RCC 7860 (cell line): ENCODE measurements at places on chromosomes 16 and 17.

DNA sequence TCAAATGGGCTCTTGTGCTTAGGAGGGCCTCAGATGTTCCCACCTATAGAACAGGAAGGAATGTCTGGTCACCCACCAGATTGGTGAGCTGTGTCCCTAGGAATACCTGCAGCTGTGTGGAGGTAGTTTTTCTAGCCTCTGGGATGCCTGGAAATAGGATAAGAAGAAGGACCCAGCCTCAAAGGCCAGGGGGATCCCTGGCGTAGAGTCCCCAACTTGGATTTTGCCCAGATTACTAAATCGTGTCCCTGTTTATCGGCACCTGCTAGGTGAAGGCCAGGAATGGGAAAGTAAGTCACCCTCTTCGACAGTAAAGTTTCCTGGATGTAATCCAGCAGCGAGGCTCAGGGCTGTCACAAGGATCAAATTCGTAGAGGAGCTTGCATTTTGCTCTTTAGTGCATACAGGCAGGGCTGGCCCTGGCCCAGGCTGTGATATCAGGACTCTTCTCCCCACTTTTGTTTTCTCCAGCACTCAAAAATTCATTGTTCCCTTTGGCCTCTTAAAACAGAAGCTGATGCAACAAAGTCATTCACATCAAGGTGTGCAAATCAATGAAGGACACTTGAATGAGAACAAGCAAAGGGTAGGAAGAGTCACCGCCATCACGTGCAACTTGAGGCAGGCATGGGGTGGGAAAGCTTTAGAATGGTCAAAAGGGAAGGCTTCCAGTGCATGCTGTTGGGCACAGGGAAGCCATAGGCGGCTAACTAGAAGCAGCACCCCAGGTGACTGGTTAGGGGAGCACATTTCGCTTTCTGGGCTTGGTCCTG lies 7.5 kb downstream of the SLC13A2 start:
- no peak for DNase-seq

DNA sequence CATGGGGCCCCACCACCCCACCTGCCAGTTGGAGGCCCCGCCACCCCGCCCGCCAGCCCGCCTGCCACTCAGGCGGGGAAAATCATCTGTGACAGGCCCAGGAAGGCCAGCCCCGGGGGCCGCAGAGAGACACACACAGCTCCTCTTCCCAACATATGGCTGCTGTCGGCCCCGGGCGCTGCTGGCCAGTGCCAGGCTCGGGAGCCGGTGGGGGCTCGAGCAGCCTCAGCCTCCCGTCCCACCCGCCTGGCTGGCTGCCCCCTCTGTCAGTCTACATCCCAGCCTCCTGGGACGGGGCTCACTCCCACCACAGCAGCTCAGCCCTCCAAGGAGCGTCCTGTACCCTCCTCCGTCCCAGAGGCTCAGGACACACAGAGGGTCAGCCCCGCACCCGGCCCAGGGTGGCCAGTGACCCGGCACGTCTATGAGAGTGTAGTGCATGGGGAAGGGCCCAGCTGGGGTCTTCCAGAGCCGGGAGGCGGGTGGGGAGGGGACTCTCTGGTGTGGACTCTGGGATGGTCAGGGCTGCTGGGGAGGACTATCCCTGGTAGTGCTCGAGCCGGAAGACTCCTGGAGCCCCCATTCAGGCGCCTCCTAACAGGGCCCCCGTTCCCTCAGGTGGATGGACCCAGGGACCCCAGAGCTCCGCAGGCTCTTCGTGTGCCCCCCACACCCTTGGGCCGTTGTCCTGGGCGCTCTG lies 3.6 kb upstream of the PRR35 start:
- DNase-seq, result no peak

DNA sequence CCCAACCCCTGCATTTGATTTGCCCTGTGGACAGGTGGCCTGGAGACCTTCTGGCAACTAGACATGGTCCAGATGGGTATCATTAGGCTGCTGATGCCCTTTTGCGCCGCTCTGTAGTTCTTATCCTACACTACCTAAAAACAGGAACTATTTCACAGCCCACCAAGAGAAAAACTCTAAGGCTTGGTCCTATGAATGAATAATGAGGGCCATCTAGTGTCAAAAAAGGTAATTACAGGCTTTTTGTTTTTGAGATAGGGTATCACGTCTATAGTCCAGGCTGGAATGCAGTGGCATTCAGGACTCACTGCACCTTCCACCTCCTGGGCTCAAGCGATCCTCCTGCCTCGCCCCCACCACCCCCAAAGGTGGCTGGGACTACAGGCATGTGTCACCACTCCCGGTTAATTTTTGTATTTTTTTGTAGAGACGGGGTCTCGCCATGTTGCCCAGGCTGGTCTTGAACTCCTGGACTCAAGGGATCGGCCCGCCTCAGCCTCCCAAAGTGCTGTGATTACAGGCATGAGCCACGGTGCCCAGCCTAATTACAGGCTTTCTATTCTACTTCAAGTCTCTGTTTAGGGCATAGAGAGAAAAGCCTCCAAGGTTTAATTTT lies 20.9 kb downstream of the COIL start:
- peak; percentile 54 for DNase-seq

GRCh38 chr16:68526143-68526781 lies 12.8 kb upstream of the ZFP90 start:
- DNase-seq, result no peak

GRCh38 chr17:29124925-29125273 lies 55.3 kb downstream of the MYO18A start:
- DNase-seq, result no peak

DNA sequence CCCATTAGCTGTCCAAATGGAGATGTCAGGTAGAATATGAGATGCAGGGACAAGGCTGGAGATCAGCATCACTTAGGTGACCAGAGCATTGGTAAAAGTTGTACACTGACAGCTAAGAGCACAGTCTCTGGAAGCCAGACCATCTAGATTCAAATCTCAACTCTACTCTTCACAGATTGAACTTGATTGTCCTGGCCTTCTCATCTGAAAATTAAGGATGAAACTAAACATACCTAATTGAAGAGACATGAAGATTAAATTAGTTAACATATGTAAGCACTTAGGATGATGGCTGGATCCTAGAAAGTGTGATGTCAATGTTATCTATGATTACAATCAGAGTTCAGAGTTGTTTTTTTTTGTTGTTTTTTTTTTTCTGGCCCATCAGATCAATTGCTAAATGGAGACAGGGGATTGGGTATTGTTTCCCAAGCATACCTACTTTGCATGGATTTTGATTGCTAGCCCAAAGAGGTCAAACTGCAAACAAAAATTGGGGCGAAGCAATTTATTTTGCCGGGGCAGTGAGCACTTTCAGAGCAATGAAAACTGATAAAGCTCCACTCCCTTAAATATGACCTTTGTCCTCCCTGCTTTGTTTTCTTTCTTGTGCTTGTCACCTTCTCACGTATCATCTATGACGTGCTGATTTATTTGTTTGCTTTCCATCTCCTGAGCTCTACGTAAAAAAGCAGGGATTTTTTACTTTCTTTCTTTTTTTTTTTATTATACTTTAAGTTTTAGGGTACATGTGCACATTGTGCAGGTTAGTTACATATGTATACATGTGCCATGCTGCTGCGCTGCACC lies 217.6 kb upstream of the CPHXL start:
- no peak for DNase-seq

DNA sequence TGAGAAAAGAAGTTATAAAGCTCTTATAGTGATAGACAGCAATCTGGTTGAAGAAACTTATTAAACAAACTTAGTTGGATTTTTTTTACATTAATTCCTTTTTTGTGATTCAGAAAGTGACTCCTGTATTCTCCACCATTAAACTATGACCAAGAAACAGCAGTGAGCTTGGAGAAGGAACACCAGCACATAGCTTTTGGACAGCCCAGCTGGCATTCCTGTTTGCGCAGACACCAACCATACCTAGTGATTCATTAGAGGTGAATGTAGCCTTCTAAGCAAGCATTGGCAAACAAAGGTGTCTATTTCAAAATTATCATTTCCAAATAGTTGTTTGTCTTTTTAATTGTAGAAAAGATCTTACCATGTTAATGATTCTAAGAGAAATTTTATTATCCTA lies 94.4 kb downstream of the STXBP4 start:
- no peak for DNase-seq

- DNase-seq, result no peak
These were observed 24.8 kb downstream of the CYB5D2 start for GRCh38 chr17:4167786-4168185.

GRCh38 chr17:72440961-72441360 lies 320.1 kb downstream of the SOX9 start:
- DNase-seq, result no peak

- DNase-seq, result no peak
These were observed 5.3 kb downstream of the MPO start for GRCh38 chr17:58275417-58275816.

GRCh38 chr16:88881007-88881615 lies 14.7 kb upstream of the PABPN1L start:
- no peak for DNase-seq

DNA sequence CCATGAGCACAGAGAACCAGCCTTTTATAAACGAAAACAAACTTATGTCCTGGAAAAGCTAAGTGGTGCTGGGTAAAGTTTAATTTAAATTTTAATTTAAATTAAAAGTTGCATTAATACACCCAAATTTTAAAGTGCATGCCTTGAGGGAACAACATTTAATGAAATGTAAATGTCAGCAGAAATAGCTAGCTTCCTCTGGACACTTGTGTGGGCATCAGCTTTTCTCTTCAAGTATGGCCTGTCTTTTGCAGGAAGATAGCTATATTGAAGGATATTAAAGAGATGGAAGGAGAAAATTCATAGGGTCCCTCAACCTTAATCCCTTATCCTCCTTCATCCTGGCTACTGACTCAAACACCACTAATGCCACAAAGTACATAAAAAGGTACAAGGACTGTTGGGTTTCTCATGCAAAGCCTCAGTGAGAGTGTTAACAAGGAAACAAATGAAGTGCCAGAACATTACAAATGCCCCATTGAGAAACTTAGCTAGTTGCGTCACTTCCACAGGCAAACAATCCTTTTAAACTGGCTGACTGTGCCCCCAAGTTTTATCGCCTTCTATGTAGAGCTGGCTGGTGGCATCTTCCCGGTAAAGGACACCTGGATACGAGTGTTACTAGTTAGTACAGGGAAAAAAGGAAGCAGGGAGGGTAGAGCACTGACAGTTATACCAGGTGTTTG lies 14.1 kb downstream of the PHF12 start:
- DNase-seq, result no peak

DNA sequence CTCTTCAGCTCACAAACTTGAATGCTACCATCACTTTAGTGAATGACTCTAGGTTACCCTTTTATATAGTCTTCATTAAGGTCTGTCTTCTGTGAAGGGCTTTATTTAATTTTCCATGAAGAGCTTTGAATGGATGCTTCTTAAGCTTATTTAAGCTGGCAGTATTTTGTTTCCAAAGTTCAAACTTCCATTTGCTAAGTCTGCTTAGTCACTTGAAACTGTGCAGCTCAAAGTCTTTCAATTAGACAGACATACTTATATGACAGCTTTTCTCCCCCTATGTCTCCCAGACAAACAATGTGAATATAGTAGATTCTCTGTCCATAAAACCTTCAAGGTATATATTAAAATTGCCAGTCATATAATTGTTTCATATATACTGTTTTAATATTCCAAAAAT lies 23.5 kb downstream of the TXNDC11 start:
- no peak for DNase-seq

- DNase-seq, result no peak
These were observed 12.9 kb downstream of the G6PC1 start for GRCh38 chr17:42913522-42913921.

DNA sequence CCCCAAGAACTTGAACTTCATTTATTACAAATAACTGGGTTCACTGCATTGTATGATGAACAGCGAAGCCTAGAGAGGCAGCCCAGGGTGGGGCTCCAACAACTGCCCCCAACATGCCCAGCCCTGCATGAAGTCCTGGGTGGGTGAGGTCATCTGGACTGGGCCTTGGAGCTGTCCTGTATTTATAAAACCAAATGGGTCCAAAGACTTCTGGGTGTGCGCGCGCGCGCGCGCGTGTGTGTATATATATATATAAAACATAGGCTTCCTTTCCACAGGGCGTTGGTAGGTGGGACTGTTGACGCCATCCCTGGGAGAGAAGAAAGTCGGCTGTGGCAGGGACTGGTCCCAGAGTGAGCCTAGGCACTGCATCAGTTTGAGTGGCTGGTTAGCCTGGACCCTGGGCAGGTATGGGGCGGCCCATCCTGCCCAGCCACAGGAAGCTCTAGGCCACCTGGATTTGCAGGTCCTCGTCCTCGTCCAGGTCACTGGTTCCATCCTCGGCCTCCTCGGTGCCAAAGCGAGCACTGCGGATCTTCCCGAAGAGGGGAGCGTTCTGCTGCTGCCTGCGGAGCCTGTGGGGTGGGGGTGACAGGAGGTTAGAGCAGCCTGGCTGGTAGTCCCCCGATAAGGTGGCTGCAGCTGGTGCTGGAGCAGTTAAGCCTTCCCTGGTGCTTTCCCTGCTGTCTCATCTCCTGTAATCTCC lies 23.9 kb downstream of the CCDC102A start:
- DNase-seq, result no peak

- DNase-seq, result no peak
These were observed 25.6 kb downstream of the CREBBP start for GRCh38 chr16:3854750-3855541.

DNA sequence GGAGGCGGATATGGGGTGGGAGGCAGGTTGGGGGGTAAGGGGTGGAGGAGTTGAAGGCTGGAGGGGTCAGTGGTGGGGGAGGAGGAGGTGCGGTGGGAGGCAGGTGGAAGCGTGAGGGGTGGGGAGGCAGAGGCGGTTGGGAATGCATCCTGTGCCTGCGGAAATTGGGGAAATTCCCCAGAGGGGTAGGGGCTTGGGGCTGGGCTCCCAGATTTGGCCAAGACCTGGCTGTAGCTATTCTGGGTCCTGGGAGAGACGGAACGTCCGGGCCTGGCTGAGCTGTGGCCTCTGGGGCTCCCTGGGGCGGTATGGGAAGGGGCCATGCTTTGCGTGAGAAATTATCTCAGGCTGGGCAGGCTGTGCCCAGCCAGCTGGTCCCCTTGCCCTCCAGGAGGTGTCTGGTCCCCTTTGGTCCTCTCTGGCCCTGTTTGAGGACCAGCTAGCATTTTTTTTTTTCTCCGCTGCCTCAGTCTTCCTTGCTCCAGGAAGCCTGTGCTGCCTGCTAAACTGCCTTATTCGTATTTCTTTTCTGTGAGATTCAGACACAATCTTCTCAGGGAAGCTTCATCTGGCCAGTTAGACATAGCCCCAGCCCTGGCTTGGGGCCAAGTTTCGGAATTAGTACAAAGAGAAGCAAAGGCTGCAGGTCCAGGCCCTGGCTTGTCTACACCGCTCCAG lies 7.3 kb upstream of the TRPV2 start:
- no peak for DNase-seq

GRCh38 chr17:49082231-49082630 lies 50.3 kb upstream of the B4GALNT2 start:
- no peak for DNase-seq

GRCh38 chr16:60727851-60728250 lies 1308.4 kb downstream of the CDH8 start:
- DNase-seq, result no peak

GRCh38 chr17:66076546-66077190 lies 115.3 kb downstream of the CEP112 start:
- DNase-seq, result no peak
